NCI-H187 treated with DMSO at 0.1 percent for 48 hours (cell line): ENCODE measurements at places on chromosomes 13 and 19.

DNA sequence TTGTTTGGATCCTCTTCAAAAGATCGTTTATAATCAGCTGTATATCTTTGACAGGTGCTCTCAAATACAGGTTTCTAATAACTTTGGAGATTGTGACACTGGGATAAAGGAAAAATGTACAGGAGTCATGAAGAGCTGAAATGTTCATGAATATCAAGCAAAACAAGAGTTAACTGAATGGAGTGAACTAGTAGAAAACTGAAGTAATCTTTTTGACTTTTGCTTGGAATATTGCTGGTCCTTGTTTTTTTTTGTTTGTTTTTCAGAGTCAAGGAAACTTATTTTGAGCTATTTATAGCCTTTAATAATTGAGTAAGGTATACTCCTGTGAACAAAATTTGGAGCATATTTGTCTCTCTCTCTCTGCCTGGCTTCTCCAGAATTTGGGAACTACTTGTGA, 25.3 kb downstream of the MED4 start:
- DNase-seq = no peak

- no peak for DNase-seq
Measured at GRCh38 chr19:32828643-32829344, 40.8 kb downstream of the SLC7A9 start.

DNA sequence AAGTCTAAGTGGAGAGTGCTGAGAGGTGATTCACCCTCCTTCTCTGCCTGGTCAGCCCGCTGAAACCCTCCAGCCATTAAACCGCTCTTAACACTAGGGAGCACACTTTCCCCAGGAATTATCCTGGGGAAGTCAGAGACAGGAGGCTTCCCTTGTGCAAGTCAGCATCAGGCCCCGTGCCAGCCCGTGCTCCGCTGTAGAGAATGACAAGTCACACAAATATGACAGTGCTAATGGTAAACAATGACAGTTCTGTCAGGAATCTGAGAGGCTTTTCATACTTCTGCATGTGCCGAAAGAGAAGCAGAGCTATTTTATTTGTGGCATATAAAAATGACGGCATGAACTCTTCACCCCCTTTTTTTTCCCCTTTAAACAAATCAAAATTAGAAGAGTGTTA, 816.9 kb upstream of the SLC10A2 start:
- peak; percentile 78 for DNase-seq

DNA sequence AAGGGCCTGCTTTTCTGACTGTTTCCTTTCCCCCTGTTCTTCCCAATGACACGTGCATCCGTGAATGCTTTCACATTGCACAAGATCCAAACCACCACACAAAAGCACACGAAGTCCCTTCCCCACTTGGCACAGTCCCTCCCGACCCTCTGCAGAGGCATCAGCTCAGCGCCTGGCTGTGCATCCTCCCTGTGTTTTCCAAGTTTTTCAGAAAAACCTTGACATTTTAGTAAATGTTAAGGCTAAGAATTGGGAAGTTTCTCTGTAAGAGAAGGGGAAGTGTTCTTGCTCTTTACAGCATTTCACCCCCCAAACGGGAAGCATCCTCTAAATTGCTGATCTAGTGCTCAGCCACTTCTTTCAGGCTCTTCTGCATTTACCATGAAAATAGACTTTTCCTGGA, 94.5 kb upstream of the TM9SF2 start:
- DNase-seq = no peak

DNA sequence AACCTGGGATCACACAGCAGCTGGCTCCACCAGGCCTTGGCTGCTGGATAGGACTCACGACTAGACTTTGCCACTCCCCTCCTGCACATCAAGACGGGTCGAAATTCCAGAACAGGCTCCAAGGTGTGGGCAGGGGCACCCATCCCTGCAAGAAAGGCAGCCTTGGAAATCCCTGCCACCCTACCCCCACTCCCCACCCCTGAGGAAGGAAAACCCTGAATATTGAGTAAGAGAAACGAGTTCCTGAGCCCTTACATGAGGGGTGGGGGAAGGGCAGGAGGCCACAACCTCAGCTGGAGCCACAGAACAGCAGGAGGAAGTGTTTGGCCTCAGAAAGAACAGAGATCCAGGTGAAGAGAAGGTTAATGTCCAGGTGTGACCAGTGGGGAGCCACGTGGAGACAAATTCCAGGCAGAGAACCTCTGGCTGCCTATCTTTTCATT, 20.1 kb downstream of the DEDD2 start:
- DNase-seq = no peak

DNA sequence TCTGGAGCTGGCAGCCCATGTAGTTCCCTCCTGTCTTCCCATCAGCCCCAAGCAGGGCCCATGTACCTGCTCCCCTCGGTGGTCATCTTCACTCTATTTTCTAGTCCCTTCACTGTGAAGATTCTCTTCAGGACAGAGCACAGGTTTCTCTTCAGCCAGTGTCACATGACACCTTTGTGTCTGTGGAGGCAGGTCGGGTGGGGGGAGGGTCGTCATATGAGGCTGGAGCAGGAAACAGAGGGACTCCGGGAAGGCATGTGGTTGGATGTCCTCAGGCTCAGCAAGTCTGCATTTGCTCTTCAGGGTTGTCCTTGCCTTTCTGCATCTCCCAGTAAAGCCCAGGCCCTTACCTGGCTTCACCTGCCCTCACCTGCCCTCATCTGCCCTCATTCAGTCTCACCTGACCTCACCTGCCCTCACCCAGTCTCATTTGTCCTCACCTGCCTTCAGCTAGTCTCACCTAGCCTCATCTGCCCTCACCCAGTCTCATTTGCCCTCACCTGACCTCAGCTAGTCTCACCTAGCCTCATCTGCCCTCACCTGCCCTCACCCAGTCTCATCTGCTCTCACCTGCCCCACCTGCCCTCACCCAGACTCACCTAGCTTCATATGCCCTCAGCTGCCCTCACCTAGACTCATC, 120.3 kb downstream of the ZDHHC20 start:
- DNase-seq = no peak

DNA sequence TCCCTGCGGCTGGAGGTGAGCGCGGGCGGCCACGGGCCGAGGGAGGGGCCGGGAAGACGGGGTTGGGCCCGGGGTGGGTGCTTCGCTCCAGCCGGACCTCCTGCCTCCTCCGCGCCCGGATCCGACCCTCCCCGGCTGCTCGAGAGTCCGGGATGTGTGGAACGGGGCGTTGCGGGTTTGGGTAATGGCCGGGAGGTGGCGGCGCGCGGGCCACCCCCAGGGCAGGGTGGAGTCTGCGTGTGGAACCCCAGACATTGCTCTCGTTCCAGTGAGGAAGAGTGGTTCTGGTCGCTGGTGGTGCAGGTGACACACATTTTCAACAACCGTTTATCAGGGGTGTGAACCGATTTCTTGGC, 38.8 kb downstream of the ARHGEF7 start:
- DNase-seq = no peak

DNA sequence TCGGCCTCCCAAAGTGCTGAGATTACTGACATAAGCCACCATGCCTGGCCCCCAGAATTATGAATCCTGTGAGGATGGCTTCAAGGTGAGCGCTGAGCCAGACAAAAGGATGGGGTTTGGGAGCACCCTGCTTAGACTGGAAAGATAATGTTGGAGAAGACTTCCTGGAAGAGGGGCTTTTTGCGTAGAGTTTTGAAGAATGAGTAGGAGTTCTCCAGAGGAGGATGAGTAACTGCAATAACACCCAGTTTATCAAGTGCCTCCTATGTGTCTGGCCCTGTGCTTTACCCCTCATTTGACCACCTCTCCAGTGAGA, 641 bp upstream of the GDF15 start:
- DNase-seq = no peak

DNA sequence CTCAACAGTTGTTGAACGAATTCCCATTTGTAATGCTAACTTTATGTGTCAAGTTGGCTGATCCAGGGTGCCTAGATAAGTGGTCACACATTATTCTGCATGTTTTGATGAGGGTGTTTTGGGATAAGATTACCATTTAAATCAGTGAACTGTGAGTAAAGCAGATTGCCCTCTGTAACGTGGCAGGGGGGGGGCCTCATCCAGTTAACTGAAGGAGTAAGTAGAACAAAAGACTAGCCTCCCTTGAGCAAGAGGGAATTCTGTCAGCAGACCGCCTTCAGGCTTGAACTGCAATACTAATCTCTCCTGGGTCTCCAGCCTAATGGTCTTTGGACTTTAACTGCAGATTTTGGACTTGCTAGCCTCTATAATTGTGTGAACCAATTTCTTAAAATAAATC, 4.2 kb upstream of the TEX30 start:
- DNase-seq = no peak

- no peak for DNase-seq
Measured at GRCh38 chr13:44022196-44022595, 142.5 kb downstream of the LACC1 start.

DNA sequence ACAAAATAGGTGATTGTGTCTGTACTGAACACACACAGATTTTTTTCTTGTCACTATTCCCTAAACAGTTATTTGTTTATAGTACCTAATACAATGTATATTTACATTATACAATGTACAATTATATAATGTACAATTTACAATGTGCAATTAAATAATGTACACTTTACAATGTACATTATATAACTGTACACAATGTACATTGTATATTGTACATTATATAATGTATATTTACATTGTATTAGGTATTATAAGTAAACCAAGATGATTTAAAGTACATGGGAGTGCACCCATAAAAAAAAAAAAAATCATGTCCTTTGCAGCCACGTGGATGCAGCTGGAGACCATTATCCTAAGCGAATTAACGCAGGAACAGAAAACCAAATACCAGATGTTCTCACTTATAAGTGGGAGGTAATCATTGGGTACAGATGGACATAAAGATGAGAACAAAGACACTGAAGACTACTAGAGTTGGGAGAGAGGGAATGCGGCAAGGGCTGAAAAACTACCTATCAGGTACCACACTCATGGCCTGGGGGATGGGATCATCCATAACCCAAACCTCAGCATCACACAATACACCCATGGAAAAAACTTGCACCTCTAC, 68.1 kb downstream of the ABCC4 start:
- no peak for DNase-seq

GRCh38 chr19:36488846-36489117, 579 bp downstream of the ZNF566 start:
- DNase-seq = no peak

DNA sequence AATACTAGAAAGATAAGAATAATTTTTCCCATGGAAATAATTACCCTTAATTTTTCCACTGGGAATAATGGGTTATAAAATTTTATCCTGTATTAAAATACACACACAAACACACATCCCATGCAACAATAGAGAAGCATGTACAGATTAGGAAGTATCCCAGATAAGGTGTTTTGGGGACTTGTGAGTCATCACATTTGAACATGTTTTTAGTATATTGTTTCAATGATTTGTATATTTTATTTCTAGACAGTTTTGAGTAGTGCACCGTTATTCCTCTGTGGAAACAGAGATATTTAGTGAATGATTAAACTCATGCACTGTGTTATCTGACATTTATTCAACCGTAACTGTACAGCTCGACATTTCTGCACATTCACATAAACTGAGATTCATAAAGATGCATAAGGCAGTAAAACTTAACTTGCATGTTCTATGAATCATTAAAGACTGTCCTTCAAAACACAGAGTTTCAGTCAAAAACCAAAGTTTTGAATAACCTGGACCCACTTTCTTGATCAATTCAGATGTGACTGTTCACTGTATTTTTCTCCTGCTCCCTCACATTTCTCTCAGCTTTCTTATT, 30.1 kb downstream of the KLF12 start:
- DNase-seq = no peak

GRCh38 chr19:1457031-1457739, 7.3 kb downstream of the APC2 start:
- DNase-seq = no peak

GRCh38 chr13:96646101-96646500, 348.2 kb downstream of the OXGR1 start:
- DNase-seq = no peak

- DNase-seq = no peak
Measured at GRCh38 chr19:38733493-38734175, 10.6 kb downstream of the CAPN12 start.

DNA sequence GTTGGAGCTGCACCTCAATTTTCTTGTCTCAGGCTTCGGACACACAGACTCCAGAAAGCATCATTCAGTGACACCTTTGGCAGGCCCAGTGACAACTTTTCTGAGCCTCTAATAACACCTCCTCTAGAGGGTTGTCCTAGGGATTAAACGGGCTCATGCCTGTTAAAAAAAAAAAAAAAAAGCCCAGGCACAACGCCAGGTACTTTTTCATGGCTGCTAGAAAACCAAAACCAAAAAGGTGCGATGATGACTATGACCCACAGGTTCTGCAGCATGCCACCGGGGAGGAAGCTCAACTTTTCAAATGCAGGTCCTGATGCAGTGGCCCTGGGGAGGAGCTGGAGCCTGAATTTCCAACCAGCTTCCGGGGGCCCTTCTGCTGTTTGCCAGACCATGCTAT, 184.2 kb downstream of the ABCC4 start:
- no peak for DNase-seq

DNA sequence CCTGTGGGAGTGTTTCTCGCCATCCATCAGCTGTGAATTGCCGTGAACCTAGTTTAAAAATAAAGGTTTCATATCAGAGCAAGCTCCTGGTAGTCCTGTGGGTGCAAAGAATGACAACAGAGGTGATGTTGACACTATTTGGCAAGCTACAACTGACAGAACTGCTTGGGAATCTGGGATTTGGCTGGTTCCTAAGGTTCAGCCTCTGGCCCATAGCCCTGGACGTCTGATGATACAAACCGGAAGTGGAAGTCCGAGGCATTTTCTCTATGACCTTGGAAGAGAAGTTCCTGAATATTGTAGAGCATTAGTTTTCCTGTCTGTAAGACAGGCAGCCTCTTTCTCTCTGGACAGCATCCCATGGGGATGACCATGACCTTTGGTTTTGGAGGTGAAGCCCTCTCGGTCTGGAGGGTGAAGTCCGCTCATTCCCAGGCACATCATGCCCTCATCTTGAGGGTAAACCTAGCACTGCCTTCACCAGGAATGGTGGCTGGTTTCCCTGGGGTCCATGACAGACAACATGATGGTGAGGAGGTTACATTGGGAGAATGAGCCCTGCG, 29.1 kb downstream of the GATAD2A start:
- DNase-seq = no peak

DNA sequence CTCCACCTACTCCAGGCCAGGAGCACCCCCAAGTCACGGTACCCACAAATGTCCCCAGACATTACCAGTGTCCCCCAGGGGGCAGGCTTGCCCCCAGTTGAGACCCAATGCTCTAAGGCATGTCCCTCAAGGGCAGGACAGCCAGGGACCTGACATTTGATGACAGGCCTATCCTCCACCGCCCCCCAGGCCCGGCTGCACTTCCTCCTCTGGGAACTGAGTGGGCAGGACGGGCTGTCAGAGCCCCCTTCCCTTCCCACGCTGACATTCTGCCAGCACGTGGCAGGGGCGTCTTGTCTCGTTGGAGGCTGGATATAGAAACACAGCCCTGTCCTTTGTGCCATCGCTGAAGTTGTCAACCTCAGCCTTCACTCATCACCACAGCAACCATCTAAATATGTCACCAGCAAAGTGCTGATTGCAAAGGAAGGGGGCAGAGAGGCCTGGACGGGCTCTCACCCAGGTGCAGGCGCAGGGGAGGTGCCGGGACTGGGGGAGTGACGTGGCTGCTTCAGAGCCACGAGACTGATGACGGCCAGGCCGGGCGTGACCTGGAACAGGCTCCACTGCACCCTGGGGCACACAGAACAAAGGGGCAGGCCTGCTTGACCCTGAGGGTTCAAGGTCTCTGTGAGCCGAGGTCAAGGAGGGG, 38.4 kb downstream of the GNG7 start:
- DNase-seq = no peak
